ENCODE measurements at places on chromosomes 16 and 17.

DNA sequence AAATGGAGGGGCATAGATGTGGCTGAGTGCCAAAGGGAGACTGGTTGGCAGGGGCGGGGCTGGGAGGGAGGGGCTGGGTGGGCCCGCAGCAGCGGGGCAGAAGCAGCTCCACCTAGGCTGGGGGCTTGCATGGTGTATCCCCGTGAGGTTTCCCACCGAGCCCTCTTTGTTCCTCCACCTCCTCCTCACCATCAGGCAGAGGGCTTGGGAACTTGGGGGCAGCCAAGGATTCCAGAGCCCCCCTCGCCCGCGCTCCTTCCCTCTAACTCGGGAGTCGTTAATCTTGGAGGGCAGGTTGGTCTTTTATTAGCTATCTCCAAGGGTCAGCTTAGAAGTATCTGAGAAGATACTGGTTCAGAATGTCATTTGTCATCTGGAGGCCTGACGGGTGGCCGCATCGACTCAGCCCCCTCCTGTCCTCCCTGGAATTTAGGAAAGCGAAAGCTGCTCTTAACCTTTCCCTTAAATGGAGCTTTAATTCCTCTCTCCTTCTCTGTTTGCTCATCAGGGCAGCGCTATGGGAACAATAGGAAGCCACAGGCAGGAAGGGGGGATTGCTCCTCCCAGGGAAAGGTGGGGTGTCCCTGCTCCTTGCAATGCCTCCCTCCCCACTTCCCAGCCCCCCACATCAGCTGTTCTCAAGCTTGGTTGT, 274.3 kb upstream of the XYLT1 start:
- DNase-seq: no peak

GRCh38 chr17:5571281-5571680, 13.0 kb downstream of the NLRP1 start:
- DNase-seq: no peak

- no peak for DNase-seq
Observed at GRCh38 chr16:86403541-86404163, 106.7 kb upstream of the FOXF1 start.

- DNase-seq: no peak
Observed at GRCh38 chr16:11759997-11760396, 17.3 kb upstream of the TXNDC11 start.

DNA sequence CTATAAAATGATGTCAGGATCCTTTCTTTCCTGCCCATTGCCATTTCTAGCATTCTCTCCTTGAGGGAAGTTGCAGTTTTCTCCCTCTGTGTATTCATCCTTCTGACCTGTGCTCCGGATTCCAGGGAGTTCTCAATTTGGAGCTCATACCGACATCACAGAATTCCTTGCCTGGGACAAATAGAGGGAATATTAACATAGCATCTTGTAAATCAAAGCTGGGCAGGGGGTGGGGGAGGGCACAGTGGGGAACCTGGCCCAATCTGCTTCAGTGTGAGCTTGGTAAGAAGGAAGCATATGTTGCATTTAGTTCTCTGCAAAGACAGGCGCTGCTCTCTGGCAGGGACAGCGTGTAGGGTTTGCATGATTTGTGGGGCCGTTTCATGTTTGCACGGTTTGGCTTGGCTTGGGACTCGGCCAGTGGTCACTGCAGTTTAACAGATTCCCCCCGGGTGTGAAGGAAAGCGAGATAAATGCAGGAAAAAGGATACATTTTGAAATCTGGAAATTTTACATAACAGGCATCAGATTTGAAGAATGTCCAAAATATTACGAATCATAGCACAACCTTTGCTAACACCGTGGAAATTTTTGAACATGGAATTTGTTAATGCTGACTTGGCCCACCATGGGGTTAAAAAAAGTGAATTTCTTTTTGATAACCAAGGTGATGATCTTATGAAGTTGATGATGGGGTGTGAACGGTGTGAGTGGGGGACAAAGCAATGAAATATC, 178.0 kb downstream of the WWOX start:
- no peak for DNase-seq

DNA sequence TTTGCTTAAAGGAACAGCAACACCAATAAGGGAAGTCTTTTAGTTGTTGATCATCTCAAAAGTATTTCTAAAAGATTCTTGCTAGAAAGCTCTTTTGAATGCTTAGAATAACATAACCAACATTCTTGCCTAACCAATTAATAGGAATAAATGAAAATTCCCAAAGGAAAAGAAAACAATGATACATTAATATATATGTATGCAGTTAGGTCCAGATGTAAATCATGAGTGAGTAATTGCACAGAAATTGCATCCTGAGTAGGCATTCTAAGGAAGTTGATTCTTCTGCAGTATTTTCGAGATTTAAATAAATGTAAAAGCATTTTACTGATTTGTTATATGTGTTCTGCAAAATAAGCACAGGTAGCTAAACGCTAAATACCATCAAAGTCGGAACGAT, 22.1 kb downstream of the COX10 start:
- no peak for DNase-seq

DNA sequence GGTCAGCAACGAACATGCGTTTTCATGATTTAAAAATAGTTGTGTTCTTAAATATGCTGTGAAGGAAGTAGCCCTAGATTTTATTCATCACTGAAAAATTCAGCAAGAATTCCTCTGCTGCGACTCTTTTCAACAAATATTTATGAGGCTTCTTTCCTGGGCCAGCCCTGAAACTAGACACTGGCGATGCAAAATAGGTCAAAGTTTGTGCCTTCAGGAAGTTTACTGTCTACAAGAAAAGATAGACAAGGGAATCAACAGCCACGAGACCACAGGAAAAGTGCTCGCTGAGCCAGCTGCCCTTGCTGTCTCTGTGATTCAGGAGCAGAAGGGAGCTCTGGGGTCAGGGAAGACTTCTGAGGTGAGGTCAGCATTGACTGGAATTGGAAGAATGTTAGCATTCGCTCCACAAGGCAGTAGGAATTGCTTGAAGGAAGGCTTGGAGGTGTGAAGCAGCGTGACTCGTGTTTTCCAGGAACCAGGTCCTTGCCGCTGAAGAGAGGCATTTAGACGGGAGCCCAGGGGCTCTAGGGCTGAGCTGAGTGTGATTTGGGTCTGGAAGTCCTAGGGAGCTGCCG, 1.9 kb upstream of the RPL26 start:
- DNase-seq: no peak

GRCh38 chr17:78324391-78325075, 35.3 kb downstream of the SOCS3 start:
- DNase-seq: no peak

- no peak for DNase-seq
Observed at GRCh38 chr17:82186221-82186620, 26.4 kb downstream of the CCDC57 start.

- no peak for DNase-seq
Observed at GRCh38 chr17:79991924-79992648, 43.6 kb downstream of the TBC1D16 start.

- DNase-seq: no peak
Observed at GRCh38 chr17:3944485-3945388, 19.5 kb downstream of the ATP2A3 start.

DNA sequence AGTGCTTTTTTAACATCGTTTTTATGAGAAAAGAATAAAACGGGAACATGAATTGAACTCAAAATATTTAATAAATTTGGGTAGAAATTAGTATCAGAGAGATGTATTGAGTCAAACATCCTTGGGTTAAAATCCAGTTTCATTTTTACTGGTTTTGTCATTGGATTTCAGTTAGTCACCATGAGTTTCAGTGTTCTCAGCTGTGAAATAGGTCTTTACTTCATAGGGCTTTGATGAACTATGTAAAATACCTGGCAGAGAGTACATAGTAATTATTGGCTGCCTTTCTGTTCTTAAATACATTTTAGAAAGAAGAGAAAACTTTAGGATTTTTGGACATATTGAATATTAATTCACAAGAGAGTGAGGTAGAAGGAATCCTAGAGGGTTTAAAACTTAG, 105.8 kb downstream of the TANC2 start:
- DNase-seq: no peak

DNA sequence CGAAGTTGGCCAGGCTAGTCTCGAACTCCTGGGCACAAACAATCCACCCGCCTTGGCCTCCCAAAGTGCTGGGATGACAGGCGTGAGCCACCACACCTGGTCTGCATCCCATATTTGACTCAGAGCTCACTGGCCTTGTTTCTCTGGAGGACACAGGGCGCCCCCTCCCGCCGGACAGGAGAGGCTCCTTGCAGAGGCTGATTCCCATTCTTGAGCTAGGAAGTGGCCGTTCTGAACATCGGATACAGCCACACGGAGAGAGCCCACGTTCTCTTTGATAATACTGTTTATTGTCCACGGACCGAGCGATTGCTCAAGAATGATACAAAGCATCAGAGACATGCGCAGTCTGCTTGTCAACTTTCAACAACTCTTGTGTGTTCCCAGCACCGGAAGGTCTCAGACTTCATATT, 12.1 kb upstream of the USP36 start:
- no peak for DNase-seq

DNA sequence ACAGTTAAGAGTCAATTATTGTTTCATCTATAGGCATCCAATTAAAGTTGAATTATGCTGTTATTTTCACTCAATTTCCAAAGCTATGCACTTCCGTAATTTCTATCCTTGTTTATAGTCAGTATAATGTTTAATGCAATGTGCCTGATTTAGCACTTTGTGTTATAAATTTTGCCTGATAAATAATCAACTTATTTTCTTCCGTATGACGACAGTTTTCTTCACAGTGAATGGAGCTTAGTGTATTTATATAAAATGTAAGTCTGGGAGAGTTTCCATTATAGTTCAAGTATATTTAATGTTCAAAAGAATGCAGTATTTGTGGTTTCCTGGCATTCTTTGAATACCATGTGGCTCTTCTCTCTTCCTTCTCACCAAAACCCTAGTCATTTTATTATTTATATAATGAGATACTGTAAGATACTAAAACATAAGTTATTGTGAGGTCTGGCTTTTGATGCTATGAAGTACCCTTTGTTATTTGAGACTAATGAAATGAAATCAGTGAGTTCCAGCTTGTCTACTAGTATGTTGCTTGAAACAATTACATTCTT, 240.6 kb downstream of the PRKCA start:
- DNase-seq: no peak

DNA sequence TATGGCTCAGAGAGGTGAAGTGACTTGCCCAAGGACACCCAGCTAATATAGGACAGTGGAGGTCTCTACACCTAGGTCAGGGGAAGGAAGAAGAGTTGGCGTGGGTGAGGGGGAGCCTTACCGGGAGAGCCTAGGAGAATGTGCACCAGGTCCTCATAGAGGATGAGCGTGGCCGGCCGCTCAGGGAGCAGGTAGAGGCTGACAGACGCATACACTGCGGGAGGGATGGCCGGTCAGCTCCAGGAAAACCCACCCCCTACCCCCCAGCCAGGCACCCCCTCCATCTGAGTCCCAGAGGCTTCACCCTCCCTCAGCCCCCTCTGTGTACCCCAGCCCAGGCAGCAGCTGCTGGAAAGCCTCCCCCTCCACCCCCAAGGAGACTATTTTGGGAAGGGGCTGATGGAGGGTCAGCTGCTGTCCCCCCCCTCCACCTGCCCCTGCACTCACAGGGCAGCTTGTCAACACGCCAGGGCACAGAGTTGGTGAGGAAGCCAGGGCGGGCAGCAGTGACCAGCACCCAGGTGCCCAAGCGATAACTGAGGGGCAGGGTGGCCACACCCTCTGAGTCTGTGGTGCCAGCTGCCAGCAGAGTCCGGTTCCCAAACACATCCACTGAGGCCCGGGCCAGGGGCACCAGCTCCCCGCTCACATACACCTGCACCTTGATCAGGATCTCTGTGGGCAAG, 4.1 kb downstream of the FAM171A2 start:
- no peak for DNase-seq

- no peak for DNase-seq
Observed at GRCh38 chr17:50181591-50182560, 16.1 kb downstream of the SGCA start.

GRCh38 chr16:79714440-79714839, 113.9 kb upstream of the MAF start:
- DNase-seq: no peak

- DNase-seq: no peak
Observed at GRCh38 chr17:20784100-20784665, 204.7 kb downstream of the CDRT15L2 start.

- DNase-seq: no peak
Observed at GRCh38 chr17:60602385-60602742, 2.4 kb downstream of the PPM1D start.

DNA sequence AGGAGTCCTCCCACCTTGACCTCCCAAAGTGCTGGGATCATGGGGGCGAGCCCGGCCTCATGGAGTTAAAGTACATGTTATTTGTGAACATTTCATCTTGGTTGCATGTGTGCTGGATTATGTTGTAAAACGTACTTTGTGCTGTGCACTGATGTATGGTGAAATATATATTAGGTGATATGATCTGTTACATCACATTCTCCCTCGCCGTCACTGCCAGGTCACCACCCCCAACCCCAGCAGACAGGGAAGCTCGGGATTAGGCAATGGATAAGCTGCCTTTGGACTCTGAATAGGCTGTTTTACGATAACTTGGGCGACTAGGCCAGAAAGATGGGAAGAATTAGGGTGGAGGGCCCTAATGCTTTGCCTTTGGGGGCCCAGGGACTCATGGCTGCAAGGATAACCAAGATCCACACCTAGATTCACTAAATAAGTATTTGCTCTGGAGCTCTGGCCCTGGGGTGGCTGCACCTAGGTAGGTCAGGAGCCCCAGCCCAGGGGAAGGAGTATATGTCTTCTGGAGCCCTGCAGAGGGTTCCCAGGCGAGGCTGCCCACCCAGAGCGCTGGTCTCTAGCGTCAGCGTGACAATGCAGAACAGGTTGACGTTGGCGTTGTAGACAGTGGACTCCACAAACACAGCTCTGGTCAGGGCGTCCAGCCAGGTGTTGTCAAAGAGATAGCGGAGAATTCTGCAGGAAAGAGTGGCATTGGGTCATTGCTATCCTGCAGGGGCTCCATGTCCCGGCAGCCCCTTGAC, 27.1 kb upstream of the GCSH start:
- DNase-seq: no peak

DNA sequence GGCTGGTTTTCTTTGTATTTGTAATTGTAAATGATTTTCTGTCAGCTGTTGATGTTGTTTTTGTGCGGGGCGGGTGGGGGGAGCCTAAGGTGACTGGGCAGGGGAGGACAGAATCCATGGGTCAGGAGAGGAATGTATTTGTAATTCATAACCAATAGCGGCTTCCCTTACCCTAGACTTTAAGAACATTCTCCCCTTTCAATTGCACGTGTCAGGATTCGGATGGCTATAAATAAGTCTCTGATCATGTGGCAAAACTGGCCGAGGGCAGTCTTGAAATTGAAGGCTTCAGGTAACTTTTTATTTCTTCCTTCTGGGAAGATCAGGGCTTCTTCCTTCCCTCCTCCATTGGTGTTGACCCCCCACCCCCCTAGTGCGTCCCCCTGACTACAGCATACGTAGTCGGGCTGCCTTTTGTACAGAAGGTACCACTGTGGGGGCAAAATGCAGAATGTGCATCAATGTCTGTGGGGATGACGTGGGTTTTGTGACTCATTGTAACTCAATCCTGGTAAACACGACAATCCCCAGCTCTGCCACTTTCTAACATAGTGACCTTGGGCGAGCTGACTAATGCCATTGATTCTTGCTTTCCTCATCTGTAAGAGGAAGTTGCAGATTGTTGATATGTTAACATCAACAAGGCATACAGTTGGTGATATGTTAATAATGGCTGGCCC, 16.2 kb downstream of the MARCHF10 start:
- DNase-seq: no peak

GRCh38 chr17:80671039-80671824, 126.6 kb downstream of the RPTOR start:
- peak; percentile 39 for DNase-seq

Data from NCI-H1436 (cell line).